CD8-positive, alpha-beta T cell (primary cell): ENCODE measurements at places on chromosomes 11 and 22.

DNA sequence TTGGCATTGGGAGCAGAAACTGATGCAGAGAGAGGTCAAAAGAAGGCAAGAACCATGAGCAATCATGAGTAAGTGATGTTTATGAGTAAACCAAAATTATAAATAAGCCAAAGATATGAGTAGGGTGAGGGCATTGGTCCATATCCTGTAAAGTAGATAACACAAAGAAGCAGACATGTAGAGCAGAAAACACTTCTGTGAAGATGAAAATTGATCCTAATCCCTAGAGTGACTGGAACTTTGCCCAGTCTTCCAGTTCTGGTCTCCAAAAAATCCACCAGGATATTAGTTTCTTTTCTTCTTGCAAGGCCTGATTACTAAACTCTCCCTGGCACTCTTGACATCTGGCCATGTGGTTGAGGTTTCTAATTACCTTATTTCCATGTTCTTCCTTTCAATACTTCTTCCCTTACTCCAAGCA, 13.7 kb upstream of the DRD2 start:
- no peak for DNase-seq

DNA sequence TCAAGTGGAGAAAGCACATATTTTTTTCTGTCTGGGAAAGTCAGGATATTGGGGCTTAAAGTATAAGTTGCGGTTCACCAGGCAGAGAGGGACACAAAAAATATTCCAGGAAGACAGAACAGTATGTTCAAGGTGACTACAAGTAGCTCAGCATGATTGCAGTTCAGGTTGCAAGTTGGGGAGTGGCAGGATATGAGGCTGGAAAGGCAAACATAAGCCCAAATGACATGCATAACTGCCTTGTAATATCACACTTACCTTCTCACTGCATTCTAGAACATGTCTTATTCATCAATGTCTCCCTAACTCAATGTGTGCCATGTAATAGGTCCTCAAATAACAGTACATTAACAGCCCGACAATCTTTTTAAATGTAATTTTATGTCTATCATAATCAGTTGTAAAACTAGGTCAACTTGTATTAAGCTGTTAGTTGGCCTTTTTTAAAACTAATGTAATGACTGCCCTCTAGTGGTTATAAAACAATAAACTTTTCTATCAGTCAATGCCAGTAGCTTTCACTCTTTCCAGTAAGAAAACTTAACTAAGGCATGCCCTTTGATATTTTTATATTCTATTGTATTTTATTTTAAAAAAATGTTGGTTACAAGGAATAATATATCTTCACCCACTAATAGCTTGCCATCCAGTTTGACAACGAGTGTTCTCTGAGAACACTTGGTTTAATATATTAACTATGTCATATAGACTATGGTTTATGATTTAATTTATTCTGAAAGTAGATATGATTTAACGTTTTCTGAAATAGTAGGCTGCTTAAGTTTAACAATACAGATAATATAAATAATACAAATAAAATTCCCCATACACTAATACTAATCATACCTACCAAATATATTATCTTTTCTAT, 39.4 kb upstream of the CFAP300 start:
- no peak for DNase-seq

GRCh38 chr11:62974848-62975522, 9.8 kb downstream of the SLC22A6 start:
- DNase-seq = no peak

- no peak for DNase-seq
Measured at GRCh38 chr11:130839981-130840666, 76.2 kb downstream of the SNX19 start.

DNA sequence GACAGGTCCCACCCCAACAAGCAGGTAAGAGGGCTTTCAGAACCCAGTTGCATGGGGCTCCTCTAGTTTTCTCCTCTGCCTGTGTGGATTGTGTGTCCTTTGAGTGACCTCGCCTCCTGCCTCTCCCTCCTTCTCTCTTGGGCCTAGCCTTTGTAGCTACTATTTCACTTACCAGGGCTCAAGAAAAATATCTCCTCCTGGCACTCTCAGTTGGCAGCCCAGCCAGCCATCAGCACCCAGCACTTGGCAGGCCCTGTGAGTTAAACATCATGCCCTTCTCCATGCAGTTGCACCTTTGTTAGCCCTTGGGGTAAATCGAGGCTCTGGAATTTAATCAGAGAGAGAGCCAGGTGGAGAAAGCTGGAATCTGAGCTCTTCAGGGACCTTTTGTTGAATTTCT, 35.4 kb upstream of the SORL1-AS1 start:
- DNase-seq = no peak

GRCh38 chr11:70590356-70590991, 192.1 kb downstream of the CTTN start:
- DNase-seq = no peak

DNA sequence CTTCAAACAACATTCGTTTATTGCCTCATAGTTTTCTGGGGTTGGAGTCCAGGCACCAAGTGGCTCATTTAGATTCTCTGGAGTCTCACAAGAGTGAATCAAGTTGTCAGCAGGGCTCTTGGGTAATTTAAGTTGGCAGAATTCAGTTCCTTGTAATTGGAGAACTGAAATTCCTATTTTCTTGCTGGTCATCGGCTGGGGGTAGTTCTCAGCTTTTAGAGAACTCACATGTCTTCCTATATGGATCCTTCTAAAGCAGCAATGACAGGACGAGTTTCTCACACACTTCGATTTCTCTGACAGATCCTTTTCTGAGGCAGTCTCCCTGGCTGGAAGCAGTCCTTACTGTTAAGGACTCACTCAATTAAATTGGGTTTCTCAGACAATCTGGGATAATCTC, 17.3 kb upstream of the OOSP4B start:
- no peak for DNase-seq

- no peak for DNase-seq
Measured at GRCh38 chr11:126465573-126466188, 110.2 kb downstream of the ST3GAL4 start.

DNA sequence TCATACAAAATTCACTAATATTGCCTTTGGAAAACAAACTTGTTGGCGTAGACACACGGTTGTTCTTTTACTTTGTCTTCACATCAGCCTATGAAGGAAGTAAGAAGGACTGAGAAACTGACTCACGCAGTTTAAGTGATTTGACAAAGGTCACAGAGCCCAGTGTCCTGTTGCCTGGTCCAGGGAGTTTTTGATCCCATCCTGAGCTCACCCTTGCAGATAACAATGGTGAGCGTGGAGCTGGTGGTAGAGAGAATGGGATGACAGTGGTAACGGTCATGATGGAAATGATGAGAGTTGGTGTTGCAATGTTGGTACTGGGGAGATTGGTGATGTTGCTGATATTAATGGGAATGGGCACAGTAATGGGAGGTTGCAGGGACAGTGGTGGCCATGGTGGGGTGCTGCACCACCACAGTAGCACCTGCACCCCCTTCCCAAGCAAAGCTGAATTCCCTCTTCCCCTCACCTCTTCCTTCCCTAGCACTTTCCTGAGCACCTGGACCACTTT, 22.0 kb downstream of the CREB3L1 start:
- DNase-seq = no peak

- no peak for DNase-seq
Measured at GRCh38 chr11:830295-831117, 2.2 kb upstream of the CD151 start.

GRCh38 chr11:74123008-74123448, 47.8 kb downstream of the C2CD3 start:
- DNase-seq = no peak

DNA sequence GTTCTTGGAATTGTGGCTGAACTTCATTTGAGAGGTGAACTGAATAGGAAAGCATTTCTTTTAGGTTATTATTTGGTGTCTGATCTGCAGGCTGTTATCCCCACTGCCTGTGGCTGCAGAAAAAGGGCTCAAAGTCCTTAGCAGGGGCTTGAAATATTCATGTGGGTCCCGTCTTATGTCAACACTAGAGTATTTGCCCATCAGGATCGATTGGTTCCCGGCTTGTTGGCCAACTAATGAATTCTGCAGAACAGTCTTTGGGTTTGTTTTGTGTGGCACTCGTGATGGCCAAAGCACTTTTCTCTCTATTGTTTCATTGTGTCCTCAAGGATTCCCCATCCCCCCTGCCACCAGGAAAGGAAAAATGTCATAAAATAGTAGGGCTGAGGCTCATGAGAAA, 211.9 kb downstream of the MYO18B start:
- DNase-seq = no peak

- no peak for DNase-seq
Measured at GRCh38 chr11:134464196-134464595, 52.2 kb upstream of the B3GAT1 start.

DNA sequence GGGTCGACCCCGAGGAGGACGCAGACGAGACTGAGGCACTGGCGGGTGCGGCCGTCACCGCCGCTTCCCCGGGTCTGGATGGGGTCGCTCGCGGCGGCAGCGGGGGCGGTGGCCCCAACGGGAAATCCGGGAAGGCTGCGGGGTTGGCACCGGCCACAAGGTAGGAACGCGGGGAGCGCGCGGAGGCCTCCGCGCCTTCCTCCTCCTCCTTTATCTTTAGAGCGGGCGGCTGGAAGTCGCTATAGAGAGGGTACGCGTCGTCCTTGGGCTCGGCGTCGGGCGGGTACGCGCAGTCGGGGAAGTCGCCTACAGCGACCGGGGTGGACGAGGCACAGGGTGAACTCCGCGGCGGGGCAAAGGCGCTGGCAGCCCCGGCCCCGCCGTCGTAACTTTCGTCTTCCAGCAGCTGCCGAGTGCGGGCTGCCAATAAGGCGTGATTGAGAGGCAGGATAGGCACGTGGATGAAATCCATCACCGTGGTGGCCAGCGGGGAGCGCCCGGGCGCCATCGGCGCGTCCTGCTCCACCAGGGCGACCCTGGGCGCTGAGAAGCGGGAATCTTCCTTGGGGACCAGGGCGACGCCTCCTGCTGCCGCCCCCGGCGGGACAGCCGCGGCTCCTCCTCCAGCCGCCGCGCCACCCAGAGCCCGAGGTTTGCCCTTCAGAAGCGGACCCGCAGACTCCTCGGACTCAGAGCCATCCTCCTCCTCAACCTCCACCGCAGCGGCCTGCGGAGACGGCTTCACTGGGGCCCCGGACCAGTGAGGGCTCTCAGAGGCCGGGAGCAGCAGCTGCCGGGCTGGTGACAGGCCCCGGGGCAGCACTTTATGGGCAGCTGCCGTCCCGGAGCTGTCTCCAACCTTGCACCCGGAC, 1.7 kb downstream of the PGR start:
- DNase-seq = no peak

DNA sequence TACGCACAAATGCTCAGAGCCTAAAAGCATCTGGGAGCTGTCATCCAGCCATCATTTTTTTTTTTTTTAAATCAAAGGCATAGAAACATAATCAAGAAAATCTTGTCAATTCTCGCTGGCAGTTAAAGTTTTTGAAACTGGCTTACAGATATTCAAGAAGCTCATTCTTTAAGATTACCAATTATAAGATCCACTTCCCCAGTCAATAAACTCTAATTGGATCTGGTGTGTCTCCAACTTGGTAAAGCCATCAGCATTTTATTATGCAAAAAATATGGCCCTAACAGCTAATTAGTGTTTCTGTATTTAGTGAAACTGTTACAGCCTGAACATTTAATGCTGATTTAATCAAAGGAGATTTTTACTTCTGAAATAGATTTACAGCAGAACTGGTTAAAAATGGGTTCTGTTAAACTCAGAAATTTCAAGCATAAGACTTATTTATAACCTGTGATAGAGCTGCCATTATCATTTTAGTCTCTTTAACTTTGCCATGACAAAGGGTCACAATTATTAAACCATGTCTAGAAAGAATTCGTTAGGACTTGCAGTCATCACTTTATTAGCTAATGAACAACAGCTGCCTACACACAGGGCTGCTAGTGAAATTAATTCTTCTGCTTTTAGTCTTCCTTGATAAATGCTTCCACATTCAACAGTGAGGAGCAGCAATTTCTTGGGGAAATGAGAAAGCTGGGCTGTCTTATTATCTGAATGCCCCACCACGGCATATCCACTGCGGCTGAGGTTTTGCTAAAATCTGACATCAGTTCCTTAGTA, 176.4 kb upstream of the PITPNB start:
- no peak for DNase-seq

DNA sequence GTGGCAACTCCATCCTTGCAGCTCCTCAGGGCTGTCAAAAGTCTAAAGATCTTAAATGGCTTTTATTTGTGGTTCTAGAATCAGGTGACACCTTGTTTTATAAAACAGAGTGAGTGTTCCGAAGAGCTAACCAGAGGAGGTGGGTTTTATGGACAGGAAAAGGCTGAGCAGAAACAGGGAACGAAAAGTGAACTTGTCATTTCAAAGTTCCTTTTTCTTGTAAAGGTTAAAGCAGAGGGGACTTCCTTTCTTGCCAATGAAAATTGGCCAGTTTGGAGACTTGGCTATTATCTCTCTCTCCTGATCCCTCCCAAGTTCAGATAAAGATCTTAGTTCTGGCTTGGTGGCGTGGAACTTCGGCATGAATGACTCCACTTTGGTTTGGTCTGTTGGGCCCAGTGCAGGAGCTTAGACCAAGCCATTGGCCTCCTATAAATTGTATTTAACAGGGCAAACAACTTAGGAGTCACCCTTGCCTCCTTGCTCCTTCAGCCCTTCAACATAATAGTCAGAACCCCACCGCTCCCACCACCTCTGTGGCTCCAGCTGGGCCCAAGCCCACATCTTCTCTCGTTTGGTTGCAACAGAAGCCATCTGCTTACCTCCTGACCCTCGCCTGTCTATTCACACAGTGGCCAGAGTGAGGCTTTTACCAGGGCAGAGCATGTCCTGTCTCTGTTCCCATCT, 102.4 kb upstream of the THY1 start:
- peak; percentile 11 for DNase-seq

GRCh38 chr22:44625421-44625760, 76.6 kb upstream of the PRR5 start:
- DNase-seq = no peak

DNA sequence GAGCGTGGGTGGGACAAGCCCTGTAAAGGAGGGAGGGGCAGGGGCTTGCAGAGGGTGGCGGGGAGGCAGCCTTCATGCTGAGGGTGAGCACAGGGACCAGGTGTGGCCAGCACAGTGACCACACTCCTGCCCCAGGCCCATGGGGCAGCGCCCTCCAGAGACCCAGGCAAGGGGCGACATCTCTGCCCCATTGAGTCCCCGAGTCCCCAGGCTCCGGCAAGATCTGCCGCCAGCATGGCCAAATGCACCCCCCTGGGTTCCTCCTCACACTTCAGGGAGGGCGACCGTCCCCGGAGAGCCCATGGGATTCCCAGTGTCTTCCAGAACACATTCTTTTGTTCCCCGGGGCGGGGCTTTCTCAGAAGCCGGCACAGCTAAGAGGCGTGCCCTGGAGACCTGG, 362.5 kb downstream of the TBC1D22A start:
- DNase-seq = no peak

DNA sequence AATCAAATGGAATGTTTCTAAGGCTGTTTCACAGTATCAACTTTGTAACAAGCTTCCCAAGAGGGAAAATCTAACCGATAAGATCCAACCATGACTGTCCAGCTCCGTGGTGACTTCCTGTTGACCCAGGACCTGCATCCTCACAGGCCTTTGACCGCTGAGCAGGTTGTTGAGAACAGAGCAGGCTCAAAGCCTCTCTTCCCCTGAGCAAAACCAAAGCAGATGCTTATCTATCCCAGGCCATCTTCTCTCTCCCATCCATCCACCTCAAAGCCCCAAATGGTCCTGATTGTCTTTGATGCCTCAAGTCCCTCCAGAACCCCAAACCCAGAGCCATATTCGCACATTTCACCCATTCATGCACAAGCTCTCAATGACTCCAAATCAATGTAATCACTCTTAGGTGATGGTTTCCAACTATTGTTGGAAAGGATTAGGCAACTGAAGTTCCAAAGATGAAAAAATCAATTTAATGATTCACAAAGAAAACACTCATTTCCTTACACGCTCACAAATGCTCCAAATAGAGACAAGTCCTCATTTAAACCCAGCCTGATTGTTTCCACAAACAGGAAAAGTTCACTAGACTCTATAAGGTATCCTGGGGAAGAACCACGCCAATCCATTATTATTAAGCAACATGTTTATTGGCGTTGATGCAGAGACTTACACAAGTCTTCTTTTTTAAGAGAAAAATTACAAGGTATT, 48.7 kb downstream of the C11orf58 start:
- DNase-seq = no peak
